SK-N-DZ (cell line): ENCODE measurements at places on chromosomes 16 and 17.

DNA sequence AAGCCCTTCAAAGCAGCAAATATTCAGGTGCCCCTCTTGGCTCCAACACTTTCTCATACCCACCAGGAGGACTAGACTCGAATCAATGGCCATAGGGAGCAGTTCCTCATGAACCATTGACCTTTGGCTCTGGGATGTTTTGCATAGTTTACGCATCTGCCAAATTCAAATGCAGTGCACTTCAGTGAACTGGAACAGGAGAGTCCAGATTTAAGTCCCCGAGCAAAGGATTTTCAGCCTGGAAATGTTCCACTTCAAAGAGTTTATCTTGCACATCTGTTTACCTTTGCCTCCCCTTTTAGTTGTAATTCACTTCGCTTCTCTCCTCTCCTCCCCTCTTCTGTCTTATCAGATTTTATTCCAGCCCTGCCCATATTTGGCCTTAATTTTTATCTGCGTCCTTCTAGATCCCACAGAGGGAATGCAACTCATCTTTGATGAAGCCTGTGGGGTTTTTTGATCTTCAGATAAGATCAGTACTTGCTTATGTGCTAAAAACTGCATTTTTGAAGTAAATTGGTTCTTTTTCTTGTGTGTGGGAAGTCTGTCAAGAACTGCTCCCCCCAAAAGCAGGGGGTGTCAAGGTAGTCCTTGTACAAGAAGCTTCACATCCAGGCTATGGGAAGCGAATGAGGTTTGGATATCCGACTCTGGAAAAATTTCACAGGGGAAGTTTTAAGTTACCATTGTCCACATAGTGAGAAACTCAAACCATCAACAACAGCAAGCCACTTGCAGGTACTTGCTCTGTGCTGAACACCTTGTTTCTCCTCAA, 281.6 kb downstream of the RBFOX1 start:
- peak; percentile 56 for DNase-seq

DNA sequence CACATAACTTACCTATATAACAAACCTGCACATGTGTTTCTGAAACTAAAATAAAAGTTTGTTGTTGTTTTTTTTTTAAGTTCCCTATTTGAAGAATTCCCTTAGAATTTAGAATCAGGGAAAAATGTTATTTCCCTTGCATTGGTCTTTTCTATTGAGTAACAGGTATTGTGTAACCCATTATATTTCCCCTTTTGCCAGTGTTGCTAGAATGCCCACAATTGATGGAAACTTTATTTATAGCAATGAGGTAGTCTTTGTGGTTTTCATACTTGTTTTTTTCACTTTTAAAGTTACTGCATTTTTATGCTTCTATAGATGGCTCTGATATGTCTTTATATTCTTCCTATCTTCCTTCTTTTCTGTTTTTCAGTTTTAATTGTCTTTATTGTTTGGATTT, 3.9 kb downstream of the NLRP1 start:
- no peak for DNase-seq

- no peak for DNase-seq
These were observed 107.8 kb upstream of the PSMD7 start for GRCh38 chr16:74188856-74189255.

GRCh38 chr16:85851034-85851785, 47.8 kb upstream of the IRF8 start:
- no peak for DNase-seq

DNA sequence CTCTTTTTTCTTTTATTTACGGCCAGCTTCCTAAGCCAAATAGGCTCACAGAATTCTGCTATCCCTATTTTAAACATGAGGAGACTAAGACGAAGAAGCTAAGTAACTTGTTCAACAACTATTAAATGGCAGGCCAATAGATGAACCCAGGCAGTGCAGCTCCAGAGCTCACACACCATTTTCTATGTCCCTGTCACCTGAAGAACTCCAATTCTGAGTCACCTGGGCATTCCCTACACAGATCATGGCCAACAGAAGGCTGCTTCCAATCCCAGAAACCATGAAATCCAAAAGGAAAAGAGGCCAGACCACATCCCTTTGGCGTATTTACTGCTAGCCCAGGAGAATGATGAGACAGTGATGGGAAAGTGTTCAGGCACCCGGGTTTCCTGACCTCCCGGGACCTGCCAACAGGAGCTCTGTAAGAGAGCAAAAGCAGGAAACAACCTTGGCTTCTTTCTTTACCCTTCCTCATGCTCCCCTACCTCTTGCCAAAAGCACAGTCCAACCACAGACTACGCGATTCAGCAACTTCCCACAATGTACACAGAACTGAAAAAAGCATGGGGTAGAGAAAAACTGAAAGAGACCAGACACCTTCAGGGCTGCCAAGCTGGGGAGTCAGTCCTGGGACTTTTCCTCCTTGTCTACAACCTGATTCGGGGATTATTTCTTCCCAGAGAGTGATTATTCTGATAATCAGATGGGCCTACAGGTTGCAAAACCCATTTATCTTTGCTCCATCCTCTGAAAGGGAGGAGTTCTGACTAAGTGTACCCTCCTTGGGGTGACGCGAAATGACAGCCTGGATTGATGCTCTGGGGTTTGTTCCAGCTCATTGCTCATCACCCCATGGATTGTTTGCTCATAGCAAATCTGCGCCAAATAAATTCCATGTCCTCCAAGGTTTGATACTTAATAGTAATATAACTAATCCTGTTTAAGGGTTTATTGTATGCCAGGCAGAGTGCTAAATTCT, 47.8 kb upstream of the HAS3 start:
- DNase-seq = no peak

- DNase-seq = no peak
These were observed 33.7 kb upstream of the TNRC6C start for GRCh38 chr17:77924757-77925336.

GRCh38 chr16:11794996-11795886, 1.8 kb downstream of the ZC3H7A start:
- DNase-seq = no peak

DNA sequence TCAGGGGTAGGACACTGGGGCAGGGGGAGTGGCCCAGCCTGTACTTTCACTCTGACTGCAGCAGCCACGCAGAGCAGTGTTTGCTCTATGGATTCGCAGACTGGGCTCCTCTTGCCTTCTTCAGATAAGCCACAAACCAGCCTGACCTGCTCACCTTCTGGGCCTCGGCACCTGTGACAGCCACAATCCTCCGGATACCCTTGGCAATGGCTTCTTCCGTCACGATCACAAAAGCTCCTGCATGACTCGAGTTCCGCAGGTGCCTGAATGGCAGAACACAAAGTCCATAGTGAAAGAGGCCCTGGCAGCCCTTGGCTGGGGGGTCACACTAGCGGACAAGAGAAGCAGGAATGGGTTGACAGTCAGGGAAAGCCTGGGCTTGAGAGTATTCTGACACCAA, 3.8 kb upstream of the EXOSC6 start:
- no peak for DNase-seq

DNA sequence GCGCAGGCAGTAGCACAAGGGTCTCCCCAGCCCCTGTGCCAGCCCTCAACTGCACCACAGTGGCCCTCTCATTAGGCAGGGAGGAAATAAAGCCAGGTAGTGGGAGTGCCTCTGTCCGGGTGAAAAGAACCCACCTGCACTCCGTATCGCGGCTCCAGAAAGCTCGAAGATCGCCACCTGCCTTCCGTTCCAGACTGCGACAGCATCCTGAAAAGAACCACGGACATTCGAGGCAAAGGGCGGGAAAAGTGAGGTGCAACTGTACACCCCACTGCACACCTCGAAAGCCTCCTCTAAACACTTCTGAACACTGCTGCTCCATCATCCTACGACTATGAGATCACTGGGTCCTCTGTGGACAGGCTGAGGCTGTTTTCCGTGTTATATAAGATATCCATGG, 28.7 kb downstream of the IFT140 start:
- DNase-seq = no peak

- DNase-seq = no peak
These were observed 320.0 kb downstream of the HAPSTR1 start for GRCh38 chr16:9411426-9411825.
